ENCODE measurements at places on chromosomes 1 and 21.

DNA sequence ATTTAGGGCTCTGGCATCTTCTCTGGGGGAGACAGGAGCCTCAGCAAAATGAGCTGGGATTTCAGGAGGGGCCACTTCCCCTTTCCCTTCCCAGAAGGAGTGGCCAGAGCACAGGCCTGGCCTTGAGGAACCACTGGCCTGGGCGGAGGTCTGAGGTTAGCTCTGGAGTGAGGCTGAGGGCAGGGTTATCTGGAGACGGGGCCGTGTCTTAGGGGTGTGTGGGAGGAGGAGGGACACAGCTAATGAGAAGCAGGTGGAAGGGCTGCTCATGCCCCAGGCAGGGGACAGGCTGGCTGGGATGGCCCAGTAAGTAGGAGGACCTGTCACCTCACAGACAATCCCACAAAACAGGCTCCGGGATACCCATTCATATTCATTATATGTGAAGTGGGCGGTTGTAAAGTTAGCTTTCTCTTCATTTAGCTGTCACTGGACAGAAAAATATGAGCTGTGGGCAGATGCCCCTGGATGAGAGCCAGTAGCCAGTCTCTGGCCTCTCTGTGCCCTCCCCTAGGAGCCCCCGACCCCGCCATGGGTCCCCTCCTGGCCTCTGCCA lies 12.4 kb downstream of the ALX3 start:
- DNase-seq, result peak; percentile 92

DNA sequence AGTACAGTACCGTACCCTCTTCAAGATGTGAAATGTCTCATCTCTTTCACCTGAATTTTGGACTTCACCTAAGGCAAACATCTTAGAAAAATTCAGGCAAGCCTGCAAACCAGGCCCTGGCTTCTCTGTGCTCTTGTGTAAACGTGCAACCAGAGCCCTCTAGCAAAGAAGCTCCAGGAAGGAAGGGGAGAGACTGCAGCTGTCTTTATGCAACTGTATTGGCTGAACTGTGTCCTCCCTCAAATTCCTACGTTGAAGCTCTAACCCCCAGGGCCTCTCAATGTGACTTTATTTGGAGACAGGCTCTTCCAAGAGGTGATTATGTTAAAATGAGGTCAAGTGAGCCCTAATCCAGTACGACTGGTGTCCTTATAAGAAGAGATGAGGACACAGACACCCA lies 60.3 kb downstream of the SLC45A1 start:
- DNase-seq, result no peak

- DNase-seq, result no peak
Measured at GRCh38 chr1:81053826-81054225, 746.9 kb upstream of the ADGRL2 start.

GRCh38 chr1:246306415-246307037 lies 200.6 kb downstream of the SMYD3 start:
- DNase-seq, result peak; percentile 90

GRCh38 chr1:112517646-112518045 lies 8.9 kb downstream of the WNT2B start:
- DNase-seq, result no peak

DNA sequence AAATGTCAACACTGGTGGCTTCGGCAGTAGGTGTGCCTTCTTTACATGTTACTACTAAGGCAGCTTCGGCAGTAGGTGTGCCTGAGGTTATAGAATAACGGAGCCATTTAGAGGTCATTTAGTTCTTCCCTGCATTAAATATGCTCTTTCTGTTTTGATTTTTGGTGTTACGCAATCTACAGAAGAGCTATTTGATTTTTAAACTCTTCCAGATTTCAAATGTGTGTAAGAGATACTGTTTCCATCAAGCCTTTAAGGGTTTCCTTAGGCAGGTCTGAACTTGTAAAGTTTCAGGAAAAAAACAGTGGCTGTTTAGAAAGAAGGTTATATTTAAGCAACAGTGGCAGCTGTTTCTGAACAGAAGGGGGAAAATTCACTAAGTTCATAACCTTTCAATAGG lies 54.8 kb downstream of the PIK3R3 start:
- no peak for DNase-seq

GRCh38 chr1:30715216-30715615 lies 8.2 kb downstream of the MATN1 start:
- DNase-seq, result peak; percentile 34

- peak; percentile 45 for DNase-seq
Measured at GRCh38 chr1:178942285-178943198, 71.7 kb upstream of the ANGPTL1 start.

- no peak for DNase-seq
Measured at GRCh38 chr21:32813265-32813903, 41.8 kb upstream of the PAXBP1 start.

GRCh38 chr21:45982758-45983648 lies 1.4 kb downstream of the COL6A1 start:
- DNase-seq, result no peak

DNA sequence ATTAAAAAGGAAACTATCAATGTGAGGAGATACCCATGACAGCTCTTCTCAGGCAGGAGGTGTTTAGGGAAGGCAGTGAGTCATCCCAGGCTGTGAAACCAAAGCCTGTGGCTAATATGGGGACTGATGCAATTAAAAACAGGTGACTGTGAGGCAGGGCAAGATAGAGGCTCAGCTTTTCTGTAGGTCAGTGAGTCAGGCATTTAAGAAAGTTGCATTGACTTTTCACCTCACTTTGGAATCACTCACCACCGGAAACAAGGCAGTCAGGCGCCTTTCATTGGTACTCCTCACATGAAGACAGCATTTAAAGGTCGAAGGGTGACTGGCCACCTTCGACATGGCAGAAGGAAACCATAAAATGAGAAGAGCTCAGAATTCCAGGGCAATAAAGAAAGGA lies 54.5 kb downstream of the PAPPA2 start:
- peak; percentile 77 for DNase-seq

- DNase-seq, result no peak
Measured at GRCh38 chr1:61397935-61398334, 315.6 kb downstream of the NFIA start.

DNA sequence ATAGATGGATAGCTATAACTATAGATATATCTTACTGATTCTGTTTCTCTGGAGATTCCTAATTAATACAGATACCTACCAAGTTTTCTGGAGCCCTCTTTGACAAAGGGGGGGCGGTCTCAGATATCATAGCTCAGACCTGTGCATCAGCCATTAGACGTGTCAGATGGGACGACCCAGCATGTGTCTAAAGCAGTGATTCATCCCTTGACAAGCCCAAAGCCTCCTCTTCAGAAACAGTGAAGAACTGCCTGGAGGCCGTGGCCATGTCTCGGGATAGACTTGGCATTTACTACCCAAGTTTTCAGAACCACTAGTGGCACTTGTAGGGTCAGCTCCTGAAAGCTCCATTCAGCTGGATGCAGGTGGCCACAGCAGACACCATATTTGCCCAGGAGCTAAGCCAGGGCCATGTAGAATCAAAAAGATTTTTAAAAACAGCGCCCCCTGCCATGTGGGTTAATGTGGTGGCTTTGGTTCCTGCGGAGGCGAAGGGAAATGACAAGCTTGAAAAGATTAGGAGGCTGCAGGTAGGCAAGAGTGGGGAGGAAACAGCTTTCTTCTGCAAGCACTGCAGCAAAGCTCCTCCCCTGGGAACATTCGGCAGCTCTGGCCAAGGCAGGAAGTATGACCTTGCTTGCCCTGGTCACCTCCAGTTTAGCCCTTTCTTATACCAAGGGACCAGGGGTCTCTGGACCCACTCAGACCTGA lies 82.2 kb downstream of the FBXO2 start:
- DNase-seq, result peak; percentile 34

DNA sequence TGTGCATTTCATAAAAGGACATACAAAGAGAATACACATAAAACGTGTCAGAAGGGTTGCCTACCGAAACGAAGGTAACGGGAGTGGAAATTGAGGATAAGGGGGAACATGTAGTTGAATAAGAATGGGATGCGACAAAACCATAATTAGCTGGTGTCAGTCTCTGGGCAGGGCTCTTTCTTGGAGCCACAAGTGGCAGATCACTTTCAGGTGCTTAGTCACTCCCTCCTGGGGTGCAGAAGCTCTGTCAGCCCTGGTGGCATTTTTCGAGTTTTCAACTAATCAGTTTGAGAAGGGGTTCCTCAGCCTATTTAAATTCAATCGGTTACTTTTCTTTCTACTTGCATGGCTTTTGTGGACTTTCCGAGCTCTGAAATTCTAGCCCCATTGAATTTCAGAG lies 133.9 kb upstream of the IGSF21 start:
- DNase-seq, result no peak

DNA sequence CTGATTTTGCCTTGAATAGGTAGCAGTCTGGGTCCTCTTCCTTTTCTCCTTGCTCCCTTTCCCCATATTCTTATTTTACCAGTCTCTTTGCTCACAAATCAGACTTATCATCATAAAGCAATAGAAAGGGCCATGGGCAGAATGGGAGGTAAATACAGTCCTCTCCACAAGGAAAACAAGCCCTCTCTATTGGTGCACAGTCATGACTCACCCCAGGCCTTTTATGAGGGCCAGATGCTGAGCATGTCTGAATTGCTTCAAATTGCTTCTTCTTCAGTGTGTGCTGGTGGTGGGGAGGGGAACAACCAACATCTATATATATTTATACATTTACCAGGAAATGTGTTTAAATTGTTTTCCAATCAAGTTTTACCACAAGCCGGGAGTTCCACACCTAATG lies 75.2 kb downstream of the GFI1 start:
- DNase-seq, result peak; percentile 21

DNA sequence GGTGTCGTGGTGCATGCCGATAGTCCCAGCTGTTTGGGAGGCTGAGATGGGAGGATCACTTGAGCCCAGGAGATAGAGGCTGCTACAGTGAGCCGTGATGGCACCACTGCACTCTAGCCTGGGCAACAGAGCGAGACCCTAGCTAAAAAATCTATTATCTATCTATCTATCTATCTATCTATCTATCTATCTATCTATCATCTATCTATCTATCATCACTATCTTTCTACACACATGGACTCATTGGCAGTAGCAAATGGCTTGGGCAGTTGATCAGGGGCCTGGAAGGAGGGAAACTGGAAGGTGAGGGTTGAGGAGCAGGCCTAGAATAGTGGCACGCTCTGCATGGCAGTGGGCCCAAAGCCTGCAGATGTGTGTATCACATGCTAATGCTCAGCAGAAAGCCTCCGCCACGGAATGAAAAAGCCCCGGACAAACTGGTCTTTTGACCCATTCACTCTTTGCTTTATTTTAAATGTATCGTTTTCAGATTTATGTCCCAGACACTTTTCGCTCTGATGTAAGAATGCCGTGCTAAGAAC lies 7.3 kb upstream of the HUNK start:
- DNase-seq, result no peak

- DNase-seq, result no peak
Measured at GRCh38 chr1:17743925-17744324, 11.2 kb upstream of the ACTL8 start.

GRCh38 chr1:30172299-30172694 lies 551.1 kb downstream of the MATN1 start:
- no peak for DNase-seq

DNA sequence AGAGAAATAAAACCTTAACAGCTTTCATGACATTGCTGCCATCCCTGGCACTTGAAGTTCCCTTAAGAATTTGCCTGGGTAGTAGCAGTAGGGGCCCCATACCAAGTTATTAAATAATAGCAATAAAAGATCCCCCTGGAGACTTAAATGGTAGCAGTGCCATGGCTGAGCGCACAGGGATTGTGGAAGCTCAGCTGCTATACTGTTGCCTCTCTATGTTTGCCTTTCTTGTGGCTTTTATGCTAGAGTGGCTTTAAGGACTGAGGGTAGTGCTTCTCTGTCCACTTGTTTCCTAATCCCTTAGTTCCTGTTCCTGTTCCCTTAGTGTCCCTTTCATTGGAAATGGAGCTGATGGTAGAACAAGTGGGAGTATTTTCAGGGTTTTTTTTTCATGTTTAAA lies 42.1 kb downstream of the NCF2 start:
- no peak for DNase-seq

DNA sequence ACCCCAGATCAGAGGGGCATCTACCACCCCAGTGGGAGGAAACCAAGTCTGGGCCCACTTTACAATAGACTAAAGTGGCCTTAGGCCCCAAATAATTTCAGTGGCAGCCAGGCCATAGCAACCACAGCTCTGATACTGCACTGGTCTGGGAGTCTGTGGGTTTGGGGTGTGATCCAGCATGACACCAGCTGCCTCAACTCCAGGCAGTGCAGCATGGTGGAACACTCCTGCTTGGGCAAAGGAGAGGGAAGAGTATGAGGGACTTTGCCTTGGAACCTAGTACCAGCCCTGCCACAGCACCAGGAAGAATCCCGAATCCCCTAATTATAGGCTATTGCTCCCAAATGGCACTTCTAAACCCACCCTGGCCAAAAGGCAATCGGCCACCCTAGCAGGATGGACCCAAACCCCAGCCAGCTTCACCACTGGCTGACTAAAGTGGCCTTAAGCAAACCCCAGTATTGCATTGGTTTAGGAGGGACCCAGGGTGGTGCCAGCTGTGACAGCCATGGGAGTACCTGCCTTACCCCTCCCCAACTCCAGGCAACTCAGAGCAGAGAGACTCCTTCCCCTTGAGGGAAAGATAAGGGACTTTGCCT lies 47.1 kb downstream of the PACC1 start:
- no peak for DNase-seq

GRCh38 chr1:16924919-16925477 lies 3.3 kb downstream of the CROCC start:
- DNase-seq, result no peak
